ENCODE measurements at places on chromosomes 4 and X.

DNA sequence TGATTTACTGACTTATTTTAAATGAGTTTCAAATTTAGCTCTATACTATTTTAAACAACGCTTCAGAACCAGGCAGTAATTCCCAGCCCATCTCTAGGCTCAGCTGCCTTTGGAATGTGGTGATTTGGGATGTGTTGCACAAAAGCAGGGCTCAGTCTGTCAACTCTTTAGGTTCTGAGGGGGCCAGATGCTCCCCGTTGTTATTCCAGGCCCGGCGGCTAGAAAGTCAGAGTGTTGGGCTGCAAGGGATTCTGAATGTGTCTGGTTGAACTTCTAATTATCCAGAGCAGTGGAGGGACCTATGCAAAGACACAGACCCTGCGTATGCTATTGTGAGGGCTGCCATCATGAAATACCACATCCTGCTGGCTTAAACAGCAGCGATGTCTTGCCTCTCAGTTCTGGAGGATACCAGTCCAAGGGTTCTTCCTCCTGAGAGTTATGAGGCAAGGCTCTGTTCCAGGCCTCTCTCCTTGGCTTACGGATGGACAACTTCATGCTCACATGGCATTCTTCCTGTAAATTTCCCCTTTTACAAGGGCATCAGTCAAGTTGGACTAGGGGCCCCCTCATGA, 123.2 kb upstream of the TRIM2 start:
- DNase-seq, result no peak

- DNase-seq, result peak; percentile 12
Observed at GRCh38 chrX:65750674-65751469, 83.4 kb downstream of the MSN start.

- DNase-seq, result no peak
Observed at GRCh38 chr4:39498727-39499020, 28.6 kb downstream of the UGDH start.

- DNase-seq, result peak; percentile 5
Observed at GRCh38 chr4:151407466-151408379, 1.3 kb upstream of the FHIP1A start.

DNA sequence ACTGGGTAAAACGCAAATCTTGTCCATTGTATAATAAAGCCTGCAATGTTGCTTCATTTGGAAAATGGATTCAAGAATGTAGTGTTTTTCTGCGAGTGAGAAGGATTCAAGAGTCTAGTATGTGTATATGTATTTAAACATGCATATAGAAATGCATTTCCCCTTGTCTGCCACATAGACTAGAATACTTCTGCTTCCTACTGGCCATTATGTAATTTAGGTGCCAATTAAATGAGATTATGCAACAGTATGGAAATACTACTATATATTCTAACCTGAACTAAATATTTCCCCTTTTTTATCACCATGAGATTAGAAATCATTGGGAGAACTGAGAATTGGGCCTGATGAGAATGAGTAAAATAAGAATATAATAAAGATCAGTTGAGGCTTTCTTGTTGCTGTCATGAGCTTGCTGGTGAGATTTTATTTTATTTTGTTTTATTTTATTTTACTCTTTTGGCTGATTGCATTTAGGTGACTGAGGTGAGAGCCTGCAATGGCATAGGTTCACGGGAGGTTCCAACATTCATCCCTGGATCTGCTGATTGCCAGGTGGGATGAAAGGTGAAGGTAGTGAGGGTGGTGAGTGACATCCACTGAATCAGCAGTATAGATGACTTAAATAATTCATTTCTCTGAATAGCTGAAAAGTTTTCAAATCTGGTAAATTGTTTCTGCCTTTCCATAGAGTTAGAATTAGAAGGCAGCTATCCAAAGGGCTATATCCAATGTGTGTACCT, 95.6 kb upstream of the SLC4A4 start:
- DNase-seq, result no peak

DNA sequence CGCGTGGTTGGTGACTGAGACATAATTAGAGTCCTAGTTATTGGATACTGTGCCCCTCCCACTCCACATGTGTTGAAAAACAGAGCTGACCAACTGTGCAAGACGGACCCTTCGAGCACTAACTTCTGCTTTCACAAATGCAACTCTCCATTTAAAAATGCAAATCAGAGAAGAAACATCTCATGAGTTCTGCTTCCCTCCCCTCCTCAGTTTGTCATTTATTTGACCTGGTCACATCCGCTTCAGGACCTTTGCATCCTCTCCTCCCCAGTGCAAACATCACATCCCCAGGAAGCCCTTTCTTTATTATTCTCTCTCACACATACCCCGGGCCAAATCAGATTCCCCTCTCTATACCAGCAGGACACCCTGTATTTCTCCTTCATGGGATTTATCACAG, 38.1 kb upstream of the NOCT start:
- DNase-seq, result no peak

GRCh38 chr4:13599159-13599558, 28.4 kb downstream of the BOD1L1 start:
- DNase-seq, result no peak

DNA sequence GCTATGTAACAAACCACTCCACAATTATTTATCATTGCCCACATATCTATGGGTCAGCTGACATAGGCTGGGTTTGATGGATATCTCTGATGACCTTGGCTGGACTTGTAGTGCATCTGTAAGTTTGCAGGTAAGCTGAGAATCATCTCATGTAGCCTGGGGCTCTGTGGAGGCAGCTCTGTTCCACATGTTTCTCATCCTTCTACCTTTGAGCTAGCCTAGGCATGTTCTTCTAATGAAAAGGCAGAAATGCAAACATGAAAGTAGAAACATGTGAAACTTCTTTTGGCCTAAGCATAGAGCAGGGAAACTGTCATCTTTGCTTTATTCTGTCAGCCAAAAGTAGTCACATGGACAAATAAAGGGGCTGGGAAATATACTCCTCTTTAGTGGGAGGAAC, 18.2 kb downstream of the MRPL1 start:
- no peak for DNase-seq

- DNase-seq, result peak; percentile 18
Observed at GRCh38 chr4:153684182-153684970, at the start of gene TLR2. TSS of gene TLR2 (plus strand) at chr4:153684280. CDS start at chr4:153702908, 18,628 bp downstream.

- no peak for DNase-seq
Observed at GRCh38 chr4:118967393-118967792, 78.7 kb downstream of the SYNPO2 start.

- DNase-seq, result no peak
Observed at GRCh38 chr4:146333895-146334262, 119.5 kb downstream of the REELD1 start.

DNA sequence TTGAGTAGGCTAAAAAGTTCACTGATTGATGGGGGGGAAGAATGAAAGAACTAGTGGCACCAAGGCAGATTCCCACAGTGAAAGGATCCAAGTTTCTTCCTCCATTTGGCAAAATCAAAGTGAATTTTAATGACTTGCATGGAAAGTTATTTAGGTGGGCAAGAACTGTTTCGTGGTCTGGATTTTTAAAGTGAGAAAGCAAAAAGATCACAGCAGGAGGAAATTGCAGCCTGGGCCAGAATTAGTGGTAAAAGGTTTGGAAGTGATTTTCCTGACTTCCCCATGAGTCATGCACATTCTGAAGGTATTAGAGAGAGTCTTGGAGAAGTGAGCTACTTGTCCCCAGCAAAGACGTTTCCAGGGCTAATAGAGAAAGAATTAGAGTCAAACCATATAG, 207.8 kb downstream of the ANTXR2 start:
- no peak for DNase-seq

DNA sequence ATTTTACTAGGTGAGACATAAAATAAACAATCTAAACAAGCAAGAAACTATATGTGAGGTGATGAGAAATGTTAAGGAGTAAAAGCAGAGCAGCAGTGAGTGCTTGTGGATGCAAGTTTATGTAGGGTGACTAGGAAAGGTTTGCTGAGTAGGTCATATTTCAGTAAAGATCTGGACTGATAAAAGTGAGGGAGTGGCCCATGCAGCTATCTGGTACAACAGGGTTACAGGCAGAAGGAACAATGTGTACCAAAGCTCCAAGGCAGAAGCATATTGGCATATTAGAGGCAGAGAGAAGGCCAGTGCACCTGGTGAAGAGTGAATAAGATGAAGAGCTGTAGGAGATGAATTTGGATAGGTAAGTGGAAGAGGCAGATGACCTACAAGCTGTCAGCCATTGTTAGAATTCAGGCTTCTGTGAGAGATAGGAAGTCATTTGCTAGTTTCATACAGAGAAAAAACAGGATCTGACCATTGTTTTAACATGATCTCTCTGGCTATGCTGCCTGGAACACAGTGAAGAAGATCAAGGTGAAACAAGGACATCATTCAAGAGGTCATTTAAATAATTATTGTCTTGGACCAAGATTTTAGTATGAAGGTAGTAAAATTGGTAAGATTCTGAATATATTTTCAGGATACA, 274.6 kb downstream of the ANKRD50 start:
- DNase-seq, result no peak

DNA sequence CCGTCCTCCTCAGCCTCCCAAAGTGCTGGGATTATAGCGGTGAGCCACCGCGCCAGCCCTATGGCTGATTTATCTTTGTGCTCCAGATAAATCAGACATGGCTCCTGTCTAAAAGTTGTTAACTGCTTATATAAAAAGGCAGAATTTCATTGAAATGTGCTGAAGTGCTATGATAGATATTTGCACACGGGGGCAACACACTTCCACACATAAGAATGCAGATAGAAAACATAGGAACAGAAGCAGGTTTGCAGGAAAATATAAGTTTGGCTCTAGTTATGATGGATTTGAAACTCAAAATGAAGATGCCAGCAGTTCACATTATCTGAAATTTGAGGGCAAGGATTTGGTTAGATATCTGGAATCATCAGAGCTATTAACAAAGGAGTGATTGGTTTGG, 163.1 kb upstream of the SLITRK2 start:
- DNase-seq, result no peak

DNA sequence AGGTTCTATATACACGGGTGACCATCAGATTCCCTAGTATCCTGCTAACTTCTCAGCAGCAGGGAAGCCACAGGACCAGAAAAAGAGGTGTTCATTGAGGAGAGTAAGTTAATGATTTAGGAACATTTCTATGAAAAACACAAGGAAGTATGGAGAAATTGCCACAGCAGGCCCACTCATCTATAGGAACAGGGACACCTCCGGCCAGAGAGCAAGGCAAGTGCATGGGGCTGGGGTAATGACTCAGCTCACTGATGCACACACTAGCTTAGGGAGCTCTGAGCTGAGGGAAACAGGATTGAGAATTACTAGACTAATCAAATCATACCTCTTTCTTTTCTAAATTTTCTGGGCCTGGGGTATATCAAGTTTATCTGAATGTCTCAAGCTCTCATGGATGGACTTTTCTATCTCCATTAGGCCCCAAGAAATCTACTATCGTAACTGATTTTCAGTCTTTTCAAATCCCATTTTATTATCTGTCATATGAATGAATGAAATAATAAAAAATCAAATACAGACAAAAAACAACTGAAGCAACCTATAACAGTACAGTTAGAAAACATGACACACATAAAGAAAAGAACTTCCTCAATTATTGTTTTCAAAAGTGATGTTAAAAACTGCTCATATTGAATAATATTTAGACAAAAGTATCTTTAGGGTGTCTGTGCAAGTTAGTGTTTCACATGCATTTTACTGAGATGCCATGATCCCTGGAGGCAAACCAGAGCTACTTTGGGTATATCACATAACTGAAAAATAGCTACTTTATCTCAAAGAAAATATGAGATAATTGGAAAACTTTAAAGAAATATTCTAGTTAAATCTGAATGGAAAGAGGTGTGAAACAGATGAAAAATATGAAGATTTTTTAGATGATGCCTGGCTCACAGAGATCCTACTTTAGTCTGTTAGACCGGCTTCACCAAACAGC, 89.8 kb downstream of the FBXO8 start:
- no peak for DNase-seq

GRCh38 chrX:10634392-10635161, 14.2 kb upstream of the MID1 start:
- no peak for DNase-seq

DNA sequence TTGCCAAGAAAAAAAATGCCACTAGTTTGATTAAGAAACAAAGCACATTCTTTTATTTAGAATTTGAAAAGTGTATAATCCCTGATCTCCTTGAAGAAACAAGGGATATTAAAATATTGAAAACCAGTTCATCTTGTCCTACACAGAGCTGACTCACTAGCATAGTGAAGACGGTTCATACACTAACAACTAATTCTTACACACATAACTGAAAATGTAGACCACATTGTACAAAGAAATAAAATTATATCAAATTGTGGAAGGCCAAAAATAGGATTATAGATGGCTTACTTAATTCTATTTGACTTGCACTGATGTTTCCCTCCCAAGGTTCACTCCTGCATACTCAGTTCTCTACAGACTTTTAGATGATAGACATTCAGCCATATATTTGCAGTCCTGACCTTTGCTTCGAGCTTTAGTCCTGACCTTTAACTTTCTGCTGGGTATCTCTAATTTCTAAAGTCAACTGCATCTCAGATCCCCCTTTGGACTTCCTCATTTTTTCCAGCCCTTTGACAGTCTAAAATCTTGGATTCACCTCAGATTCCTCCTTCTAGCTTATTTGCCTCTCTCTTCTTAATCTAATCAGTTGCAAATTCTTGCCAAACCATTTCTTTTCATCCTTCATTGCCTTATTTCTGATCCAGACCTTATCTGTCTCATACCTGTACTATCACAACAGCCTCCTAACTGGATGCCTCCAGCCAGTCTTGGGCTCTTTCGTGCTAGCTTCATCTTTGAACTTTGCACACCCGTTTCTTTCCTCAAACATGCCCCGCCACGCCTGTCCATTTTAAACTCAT, 4.5 kb upstream of the WWC2 start:
- no peak for DNase-seq

DNA sequence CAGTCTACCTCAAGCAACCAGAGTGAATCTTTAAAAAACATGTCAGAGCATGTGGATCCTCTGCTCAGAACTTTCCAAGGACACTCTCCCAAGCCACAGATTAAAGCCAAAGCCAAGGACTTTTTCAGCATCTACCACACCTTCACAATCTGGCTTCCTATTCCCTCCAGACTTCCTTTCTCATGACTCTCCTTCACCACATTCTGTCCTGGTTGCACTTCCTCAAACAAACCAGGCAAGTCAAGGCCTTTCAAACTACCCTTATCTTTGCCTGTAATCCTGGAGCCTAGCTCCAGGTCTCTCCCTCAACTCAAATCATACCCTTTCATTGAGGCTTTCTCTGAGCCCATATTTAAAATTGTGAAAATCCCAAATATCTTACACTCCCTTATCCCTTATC, 191.6 kb upstream of the GALNTL6 start:
- no peak for DNase-seq

DNA sequence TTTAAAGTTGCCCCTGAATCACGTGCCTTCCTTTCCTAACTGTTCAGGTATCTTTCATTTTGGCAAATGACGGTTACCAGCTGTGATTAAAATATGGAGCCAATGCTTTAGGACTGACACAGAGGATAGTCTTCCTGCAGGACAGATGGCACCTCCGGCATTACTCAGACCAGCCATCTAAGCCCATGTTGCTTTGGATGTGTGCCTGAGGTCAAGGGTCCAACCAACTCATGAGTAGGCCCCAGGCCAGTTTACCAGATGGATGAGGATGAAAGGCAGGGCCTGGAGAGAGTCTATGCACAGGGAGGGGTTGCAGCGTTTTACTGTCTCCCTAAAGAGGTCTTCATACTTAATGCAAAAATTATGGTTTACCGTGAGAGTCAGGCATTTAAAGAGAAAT, 174.0 kb upstream of the GATB start:
- no peak for DNase-seq
